ENCODE measurements at places on chromosomes 4 and X.

GRCh38 chr4:27397886-27398285 lies 537.2 kb downstream of the STIM2 start:
- peak; percentile 86 for DNase-seq

DNA sequence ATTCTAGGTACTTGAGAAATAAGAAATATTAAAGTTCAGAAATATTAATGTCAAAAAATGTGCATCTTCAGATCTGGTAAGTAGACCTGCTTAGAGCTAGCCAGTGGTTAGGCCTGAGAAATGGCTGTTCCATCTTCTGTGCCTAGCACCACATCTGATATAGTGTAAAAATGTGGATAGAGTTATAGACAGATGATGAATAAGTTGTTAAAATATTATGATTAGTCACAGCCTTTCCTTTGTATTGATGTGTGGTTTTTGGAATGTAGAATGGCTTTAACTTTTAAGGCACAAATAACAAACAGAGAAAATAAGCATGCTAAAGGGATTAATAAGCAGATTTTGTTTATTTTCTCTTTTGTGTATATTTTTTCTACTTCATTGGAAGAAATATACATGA lies 133.5 kb upstream of the NUDT6 start:
- no peak for DNase-seq

GRCh38 chrX:44651358-44651757 lies 108.7 kb upstream of the FUNDC1 start:
- no peak for DNase-seq

DNA sequence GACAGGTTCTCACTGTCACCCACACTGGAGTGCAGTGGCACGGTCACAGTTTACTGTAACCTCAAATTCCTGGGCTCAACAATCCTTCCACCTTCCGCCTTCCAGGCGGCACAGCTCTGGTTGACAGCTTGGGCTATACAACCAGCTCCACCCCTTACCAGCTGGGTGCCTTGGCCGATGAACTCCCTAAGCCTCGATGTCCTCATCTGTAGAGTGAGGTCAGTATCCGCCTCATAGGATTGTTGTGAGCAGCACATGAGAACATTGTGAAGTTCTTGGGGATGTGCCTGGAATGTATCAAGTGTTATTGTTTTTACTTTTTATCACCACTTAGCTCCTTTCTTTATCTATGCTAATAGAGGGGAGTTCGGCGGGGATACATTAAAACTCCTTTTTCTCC lies 23.3 kb downstream of the UCHL1 start:
- DNase-seq = no peak

GRCh38 chr4:169626331-169627282 lies 6.2 kb downstream of the CLCN3 start:
- DNase-seq = no peak

Data from AG09309 (cell line).